ENCODE measurements at places on chromosomes 11 and 22.

- DNase-seq, result no peak
Measured at GRCh38 chr11:69868006-69868810, 49.0 kb upstream of the FGF3 start.

GRCh38 chr11:29634244-29634643, 382.6 kb downstream of the KCNA4 start:
- DNase-seq, result no peak

- no peak for DNase-seq
Measured at GRCh38 chr11:17714356-17714854, 5.0 kb upstream of the MYOD1 start.

- no peak for DNase-seq
Measured at GRCh38 chr11:85918910-85919794, 64.0 kb downstream of the CCDC83 start.

All from germinal center (tissue), 1 donor.